ENCODE measurements at places on chromosomes 2 and 18. TPM values are rescaled to one million over a fixed set of nuclear protein-coding genes. Genes with fewer than 3 reads are reported as not detected.

- DNase-seq: no peak
Observed at GRCh38 chr2:232141591-232141990, 180.1 kb downstream of the DIS3L2 start.

GRCh38 chr2:182101263-182101662, 115.6 kb downstream of the PPP1R1C start:
- DNase-seq: no peak

- no peak for DNase-seq
Observed at GRCh38 chr2:171431677-171432167, 2.1 kb downstream of the METTL8 start.

DNA sequence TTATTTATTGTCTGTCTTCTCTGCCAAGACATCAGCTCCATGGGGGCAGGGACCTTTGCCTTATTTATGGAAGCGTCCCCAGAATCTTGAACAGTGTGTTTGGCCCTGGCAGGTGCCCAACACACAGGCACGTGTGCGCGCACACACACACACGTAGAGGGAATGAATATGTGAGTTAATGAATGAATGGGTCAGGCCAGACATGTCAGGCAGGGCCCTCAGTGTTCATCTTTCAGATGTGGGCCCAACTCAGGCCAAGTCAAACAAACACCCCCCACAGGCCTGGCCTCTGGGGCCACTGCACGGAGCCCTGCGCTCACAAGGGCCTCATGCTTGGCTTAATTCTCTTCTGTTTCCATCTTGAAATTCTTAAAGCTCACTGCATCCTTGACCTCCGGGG, 54.1 kb downstream of the DYSF start:
- DNase-seq: no peak

DNA sequence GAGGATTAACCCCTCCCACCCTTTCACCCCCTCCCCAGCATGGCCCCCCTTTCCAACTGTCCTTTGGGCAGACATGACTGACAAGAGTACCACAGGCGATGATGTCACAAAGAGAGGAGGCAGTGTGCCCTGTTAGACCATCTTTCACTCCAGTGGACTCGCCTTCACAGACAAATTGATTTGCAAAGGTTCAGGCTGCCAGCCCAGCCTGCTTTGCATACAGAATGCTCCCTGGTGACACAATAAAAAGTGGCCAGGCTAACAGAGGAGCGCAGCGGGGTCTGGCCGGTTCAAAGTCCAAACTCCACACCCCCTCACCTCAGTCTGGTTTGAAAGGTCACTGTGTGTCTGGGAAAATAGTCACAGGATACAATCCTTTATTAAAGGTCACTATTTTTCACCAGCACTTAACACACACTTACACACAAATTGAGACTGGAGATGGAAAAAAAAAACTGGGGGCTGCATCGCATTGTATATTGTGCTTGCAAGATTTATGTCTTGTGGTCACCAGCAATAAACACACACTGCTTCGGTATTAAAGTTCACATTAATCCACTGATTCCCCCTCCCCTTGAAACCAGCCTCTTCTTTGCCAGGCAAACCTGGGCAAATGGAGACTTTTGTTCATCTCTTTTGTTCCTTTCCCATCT, 236.9 kb downstream of the BCL11A start:
- no peak for DNase-seq

GRCh38 chr18:21741562-21742314, 1.1 kb downstream of the MIB1 start:
- peak; percentile 32 for DNase-seq

GRCh38 chr2:138421315-138421970, 80.1 kb upstream of the SPOPL start:
- DNase-seq: peak; percentile 21

- DNase-seq: no peak
Observed at GRCh38 chr2:155145758-155146229, 447.3 kb downstream of the KCNJ3 start.

DNA sequence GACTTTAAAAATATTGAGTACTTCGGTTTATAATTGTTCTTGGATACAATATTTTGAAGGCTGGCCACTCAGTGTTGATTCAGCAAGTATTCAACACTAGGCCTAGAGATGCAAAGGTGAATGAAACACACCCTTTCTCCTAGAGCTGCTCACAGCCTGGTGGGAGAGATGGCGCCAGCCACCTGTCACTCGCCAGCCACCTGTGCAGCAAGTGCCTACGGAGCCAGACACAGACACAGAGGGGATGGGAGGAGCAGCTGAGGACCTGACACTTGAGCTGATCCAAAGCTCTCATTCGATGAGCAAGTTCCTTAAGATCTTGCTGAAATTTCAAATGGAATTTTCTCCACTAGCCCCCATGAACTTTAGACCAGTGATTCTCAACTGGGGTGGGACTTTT, 151.1 kb upstream of the RIOK3 start:
- no peak for DNase-seq

- no peak for DNase-seq
Observed at GRCh38 chr2:127437781-127438726, 19.8 kb downstream of the PROC start.

- DNase-seq: peak; percentile 56
Observed at GRCh38 chr2:86764661-86765309, 25.9 kb downstream of the CD8A start.

GRCh38 chr2:36371928-36372391, 16.4 kb downstream of the CRIM1 start:
- peak; percentile 80 for DNase-seq

- no peak for DNase-seq
Observed at GRCh38 chr2:105438104-105438929, 39.5 kb upstream of the FHL2 start.

DNA sequence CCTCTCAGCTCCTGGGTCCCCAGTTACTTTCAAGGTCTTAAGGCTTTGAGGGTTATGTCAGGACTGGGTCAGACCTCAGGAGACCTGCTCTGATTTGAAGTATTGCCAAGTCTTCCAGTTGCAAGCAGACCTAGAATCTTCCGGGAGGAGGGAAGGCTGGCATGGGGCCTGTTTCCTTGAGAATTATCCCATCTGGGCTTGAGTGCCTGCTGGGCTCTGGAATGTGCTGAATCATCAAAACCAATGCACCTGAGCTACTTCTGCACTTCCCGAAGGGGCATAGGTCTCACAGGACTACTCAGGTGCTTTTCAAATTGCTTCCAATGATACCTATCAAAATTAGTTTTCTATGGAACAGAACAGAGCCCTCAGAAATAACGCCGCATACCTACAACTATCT, 327.3 kb downstream of the XIRP2 start:
- no peak for DNase-seq

GRCh38 chr2:8580316-8581233, 101.3 kb upstream of the ID2 start:
- no peak for DNase-seq

GRCh38 chr2:88442061-88442460, 10.4 kb downstream of the FOXI3 start:
- DNase-seq: no peak

- no peak for DNase-seq
Observed at GRCh38 chr2:138689705-138690104, 90.5 kb downstream of the NXPH2 start.

DNA sequence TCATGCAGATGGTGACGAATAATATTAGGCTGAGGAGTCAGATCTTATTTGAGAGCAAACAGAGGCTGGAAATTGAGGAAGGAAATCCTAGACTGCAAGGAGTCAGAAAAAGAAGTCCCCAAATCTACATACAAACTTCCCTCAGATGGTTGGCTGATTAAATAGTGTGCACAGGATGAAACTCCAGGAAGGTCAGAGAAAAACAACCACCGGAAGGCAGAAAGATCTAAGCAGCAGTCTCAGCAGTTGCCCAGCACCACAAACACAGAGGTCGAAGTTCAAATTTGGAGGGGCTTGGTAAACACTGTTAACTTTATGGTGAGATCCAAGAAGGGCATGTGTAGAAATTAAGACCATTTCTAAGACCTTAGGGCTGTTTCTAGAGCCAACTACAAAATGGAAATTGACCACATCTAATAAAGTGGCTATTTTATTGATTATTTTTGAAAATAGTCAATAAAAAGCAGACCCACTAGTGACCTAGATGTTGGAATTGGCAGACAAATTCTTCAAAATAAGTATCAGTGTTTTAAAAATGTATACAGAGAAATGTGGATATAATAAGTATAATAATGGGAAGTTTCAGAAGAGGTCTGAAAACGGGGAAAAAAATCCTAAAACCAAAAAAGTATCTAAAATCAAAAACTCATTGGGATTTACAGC, 134.8 kb downstream of the GALNT1 start:
- peak; percentile 17 for DNase-seq

DNA sequence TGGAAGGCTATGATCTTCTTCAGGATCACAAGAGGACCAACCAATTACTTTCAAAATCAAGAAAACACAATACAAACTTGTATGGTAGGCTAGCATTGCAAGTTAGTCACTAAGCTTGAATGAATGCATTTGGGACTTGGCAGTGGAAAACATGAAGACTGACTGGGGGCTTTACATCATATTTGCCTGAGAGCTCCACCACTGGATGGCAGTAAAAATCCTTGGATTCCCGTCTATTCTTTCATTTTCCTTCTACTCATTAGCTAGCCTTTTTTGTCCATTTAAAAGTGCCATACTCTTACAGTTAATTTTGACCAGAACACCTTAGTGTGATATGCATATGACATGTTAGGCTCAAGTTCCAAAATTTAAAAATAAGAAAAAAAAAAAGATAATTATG, 63.5 kb upstream of the RASGRP3 start:
- peak; percentile 83 for DNase-seq

DNA sequence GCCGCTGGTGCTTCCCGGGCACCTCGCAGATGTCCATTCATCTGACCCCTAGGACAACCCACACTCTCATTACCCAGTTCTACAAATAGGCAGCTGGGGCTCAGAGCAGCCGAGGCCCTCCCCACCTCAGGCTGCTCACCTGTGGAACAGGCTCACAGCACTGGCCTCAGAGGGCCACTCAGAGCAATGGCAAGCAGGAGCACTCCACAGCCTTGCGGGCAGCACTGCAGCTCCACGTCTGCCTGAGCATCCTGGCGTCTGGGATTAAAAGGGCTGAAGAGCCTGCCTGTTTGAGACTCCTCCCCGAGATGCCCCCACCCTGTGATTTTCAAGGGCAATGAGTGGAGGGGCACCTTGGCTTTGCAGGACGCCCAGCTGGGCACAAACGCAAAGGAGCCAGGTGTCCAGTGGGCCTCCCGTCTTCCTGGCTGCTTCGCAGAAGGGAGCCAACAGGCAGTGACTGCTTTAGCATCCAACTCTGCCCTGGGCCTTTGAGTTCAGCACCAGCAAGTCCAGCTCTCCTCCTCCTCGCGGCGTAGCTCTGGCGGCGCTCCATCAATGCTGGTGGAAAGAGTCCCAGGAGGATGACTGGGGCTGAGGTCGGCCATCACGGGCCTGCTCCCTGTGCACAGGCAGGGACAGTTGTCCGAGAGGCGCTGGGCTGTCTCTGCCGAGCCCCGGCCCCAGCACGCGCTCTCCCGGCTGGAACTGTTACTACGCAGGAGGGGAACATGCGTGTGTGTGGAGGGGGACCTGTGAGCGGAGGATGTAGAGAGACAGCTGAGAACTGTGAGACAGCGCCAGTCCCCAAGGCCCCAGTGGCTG, 297.2 kb downstream of the NDUFA10 start:
- no peak for DNase-seq

GRCh38 chr18:63701952-63702351, 808 bp upstream of the SERPINB11 start:
- DNase-seq: no peak

DNA sequence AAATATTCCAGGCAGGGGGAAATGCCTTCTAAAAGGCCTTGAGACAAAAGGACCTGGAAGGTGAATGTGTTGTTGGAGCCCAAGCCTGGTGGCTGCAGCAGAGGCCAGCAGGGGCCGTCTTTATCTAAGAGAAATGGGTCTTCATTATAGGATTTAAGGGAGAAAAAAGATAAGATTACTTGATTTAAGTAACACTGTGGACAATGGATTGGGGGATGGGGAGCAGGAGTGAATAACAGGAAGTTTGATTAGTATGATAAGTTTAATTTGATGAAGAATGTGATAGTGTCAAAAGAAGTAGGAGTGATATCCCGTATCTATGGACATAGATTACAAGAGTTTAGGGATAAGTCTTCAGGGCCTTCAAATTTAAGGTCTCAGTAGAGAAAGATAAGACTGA, 64.2 kb downstream of the WDR75 start:
- DNase-seq: no peak

- DNase-seq: no peak
Observed at GRCh38 chr2:25576596-25576995, 96.8 kb downstream of the DTNB start.

DNA sequence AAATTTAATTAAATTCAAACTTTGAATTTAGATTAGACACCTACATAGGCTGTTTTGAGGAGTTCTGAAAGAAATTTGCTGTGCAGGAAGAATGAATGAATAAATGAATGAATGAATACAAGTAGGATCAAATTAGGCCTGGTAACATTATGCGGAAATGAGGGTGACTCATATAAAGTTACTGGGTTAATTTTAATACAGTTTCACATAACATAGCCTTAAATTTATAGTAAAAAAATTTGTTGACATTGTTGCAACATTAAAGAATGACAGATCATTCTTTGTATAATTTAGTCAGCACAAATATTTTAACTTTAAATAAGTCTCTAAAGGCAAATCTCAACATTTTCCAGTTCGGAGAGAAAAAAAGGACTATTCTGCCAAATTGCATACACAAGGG, 1293.1 kb upstream of the SLC39A10 start:
- no peak for DNase-seq

GRCh38 chr2:95165030-95165370, 609 bp upstream of the ZNF2 start:
- DNase-seq: no peak

DNA sequence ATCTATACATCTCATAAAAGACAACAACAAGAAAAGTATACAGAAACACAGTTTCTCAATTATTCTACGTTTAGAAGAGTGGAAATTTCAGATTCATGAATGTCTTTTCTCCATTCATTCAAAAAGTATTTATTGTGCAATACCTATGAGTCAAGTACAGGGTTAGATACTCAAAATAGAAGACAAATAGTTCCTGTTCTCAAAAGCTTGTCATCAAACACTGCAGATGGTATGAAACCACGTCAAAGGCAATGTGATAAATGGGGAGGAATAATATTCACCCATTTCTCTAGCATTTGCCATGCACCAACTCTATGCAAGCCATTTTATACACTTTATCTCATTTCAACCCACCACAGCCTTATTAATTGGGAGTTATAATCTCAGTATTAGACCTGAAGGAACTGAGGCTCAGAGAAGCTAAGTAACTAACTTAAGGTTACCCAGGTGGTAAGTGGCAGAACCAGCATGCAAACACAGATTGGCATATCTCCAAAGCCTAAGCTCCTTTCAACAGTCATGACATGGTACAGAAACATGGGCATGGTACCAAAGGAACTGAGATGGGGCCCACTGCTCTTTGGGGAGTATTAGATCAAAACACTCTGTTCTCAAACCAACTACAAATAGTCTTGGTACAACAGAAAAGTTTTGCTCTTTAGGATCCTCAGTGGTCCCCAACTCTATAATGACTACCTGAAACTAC, 67.2 kb upstream of the NPAS2 start:
- DNase-seq: peak; percentile 26

GRCh38 chr2:196808083-196808665, 981 bp downstream of the C2orf66 start:
- DNase-seq: no peak

- DNase-seq: no peak
Observed at GRCh38 chr18:58069721-58070292, 25.8 kb downstream of the NEDD4L start.

The AGXT gene
- not detected for total RNA-seq

The CKAP2L gene
- total RNA-seq: 3.1 TPM

The CLHC1 gene
- 4.6 TPM for total RNA-seq

The TFPI gene
- total RNA-seq: 1,528 TPM

The TCF23 gene
- total RNA-seq: not detected

The C2orf15 gene
- 0.13 TPM for total RNA-seq

The ROCK2 gene
- 39.0 TPM for total RNA-seq

The EXOC6B gene
- total RNA-seq: 12.1 TPM

The IGFBP5 gene
- total RNA-seq: 0.64 TPM

The ANKRD30BL gene
- total RNA-seq: not detected

The CFAP65 gene
- not detected for total RNA-seq

The DUSP19 gene
- total RNA-seq: 2.1 TPM

Measured in dermis microvascular lymphatic vessel endothelial cell (primary cell).